ENCODE measurements at places on chromosomes 5 and 9.

DNA sequence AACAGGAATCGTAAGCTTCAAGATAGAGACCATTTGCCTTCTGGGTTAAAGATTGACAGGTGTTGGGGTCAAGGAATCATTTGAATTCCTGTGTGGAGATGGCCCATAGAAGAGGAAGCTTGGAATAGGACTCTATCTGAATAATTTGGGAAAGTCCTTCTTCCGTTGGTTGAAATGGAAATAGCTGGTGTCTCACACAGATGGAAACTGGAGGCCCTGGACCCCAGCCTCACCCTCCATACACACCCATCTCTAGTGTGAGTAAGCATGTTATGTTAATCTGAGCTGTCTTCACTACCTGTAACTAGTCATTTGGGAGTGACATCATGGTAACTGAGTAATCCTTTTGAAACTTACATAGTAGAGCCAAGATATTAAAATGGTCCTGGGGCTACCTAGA lies 184.4 kb downstream of the CD180 start:
- no peak for DNase-seq

DNA sequence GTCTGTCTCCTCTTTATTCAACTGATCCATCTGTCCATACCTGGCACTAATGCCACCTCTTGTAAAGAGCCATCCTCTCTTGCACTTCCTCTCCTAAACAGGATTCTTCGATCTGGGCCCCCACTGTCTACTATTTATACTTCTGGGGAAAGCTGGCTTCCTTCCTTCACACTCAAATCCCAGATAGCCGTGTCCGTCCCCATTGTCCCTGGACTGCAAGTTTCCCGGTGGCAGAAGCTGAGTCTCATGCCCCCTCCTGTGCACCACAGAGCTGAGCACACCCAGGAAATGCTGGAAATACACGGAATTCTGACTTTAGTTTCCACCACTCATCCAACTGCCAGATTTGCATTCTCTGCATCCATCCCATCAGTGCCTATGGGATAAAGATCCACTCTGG lies 84.0 kb downstream of the MARCHF11 start:
- no peak for DNase-seq

GRCh38 chr9:98046180-98046543 lies 10.4 kb upstream of the NANS start:
- DNase-seq: no peak

DNA sequence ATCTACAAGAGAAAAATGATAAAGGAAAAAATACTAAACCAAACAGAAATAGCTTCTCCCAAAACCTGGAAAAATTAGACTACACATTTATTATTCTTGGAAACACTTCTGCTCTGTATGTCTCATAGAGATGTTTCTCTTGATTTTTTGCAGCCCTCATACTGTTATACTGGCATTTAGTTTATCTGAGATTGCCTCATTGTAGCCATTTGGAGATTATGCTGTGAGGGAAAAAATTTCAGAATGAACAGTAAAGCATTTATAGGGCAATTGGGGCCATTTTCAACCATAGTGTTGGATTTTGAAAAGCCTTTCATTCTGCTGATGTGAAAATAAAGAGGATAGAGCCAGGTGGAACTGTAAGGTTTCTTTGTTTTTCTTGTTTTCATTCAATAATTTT lies 441.8 kb upstream of the RIOK2 start:
- DNase-seq: no peak

- no peak for DNase-seq
These were observed 230.3 kb downstream of the PAPPA start for GRCh38 chr9:116383936-116384335.

DNA sequence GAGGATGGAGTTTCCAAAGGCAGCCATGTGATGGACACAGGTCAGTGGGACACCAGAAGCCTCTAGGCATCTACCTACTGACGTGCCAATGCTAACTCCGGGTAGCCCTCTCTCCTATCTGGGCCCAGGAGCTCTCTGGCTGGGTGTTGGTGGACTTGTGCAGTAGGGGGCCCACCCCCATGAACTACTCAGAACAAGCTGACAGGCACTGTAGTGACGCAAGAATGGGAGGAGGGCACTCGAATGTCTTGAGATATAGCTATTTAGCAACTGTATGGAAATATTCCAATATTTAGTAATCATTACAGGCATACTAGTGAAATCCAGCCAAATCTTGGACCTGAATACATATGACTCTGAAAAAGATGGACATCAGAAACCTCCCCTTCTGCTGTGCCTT lies 5.7 kb upstream of the DOCK2 start:
- peak; percentile 35 for DNase-seq

DNA sequence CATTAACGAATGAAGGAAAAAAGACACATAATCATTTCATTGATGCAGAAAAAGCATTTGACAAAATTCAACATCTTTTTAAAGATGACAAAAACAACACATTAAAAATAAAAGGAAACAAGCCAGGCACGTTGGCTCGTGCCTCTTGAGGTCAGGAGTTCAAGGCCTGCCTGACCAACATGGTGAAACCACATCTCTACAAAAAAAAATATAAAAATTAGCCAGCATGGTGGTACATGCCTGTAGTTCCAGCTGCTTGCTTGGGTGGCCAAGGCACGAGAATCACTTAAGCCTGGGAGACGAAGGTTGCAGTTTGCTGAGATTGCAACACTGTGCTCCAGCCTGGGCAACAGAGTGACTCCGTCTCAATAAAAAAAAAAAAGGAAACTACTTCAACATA lies 77.0 kb downstream of the ERCC6L2 start:
- DNase-seq: no peak

DNA sequence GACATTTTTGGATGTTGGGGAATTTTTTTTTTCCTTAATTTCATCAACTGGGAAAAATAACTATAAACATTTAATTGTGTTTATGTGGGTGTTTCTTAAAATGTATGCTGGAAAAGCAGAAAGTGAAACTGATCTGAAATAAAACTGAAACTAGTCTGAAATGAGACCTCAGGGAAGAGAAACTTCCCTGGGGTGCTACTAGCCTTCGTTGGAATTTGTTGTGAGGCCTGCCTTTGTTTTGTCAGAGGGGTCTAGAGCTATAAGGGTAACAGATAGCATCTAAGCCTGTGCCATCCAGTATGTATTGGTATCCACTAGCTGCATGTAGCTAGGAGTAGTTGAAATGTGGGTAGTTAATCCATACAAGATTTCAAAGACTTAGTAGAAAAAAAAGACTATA lies 10.4 kb downstream of the ZNF618 start:
- no peak for DNase-seq

DNA sequence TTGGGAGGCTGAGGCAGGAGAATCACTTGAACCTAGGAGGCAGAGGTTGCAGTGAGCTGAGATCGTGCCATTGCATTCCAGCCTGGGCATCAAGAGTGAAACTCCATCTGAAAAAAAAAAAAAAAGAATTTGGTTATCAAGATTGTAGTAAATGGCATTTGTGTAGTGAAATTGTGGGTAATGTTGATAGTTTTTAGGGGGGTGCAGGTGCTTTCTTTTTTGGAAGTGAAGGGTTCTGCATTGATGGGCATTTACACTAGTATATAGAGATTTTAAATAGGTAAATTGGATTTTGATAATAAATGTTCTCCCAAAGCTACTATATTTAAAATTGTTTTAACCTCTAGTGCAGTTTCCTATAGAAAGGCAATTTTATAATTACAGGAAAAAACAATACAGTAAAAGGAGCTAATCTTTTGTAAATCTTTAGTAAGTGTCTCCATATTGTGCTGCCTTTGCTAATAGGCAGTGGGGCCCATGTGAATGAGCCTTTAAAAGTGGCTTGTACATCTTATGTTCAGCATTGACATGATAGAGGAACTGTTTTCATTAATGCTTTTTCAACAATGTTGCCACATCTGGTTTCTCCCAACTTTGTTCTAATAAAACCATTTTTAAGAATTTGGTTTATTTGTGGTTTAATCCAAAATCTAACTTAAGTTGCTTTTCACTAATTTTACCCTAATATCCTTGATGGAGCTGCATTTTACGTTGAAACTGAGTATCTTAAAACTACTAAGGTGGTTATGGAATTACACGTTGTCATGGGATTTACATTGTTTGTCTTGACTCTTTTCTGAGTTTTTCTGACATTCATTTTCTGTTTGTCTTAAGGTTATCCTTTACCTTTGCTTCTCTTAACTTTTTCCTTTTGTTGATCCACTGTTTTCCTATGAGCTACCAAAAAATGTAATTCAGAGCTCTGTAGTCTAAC lies 11.1 kb downstream of the MATR3 start:
- DNase-seq: no peak

DNA sequence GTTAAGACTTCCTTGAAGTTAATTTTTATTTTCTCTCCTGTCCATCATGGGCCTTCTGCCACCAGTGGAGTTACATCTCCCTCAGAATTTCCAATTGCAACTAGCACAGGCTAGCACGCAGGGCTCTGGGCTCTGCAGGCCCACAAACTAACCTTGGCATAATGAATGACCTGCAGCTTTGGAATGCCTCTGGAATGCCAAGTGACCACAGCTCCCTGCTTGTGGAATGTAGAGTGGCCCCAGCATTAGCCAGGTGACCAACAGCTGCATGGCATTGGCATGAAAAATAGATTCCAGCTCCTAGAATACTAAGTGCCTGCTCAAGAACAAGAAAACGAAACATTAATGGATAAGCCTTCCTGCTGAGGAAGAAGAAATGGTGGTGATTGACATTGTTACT lies 726.1 kb downstream of the BRINP1 start:
- DNase-seq: peak; percentile 72

GRCh38 chr5:124839371-124839998 lies 93.0 kb upstream of the ZNF608 start:
- DNase-seq: no peak

DNA sequence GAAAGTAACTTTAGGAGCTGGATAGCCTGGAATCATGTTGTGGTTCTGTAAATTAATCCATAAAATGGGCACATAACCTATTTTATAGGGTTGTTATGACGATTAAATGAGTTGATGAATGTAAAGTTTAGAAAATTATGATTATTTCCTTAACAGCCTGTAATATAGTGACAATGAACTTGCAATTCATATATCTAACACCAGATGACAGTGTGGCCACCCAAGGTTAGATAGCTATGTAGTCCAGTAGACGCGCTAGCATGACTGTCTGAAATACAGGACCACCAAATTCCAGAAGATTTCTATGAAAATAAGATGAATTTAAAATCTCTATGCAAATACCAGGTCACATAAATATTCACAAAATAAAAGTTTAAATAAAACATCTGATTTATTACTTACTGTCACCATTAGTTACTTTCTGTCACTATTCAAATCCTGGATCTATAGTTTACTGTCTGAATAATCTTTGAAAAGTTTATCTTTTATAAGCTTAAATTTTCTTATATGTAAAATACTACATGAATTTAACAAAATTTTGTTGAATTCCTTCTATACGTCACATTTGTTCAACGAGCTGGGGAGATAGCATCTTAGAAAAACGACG lies 26.1 kb upstream of the MACIR start:
- DNase-seq: peak; percentile 47

- no peak for DNase-seq
These were observed 95.7 kb downstream of the ARL15 start for GRCh38 chr5:54214722-54215121.
